Osteocyte (in vitro differentiated cells): ENCODE measurements at places on chromosomes 4 and X. TPM values are rescaled to one million over a fixed set of nuclear protein-coding genes. Genes with fewer than 3 reads are reported as not detected.

Gene ADRA2C
- 0.26 and 0.32 TPM in 2 replicates for total RNA-seq

Gene MFAP3L
- total RNA-seq: 2.1 and 2.5 TPM in 2 replicates

Gene DDX53
- not detected in 2 replicates for total RNA-seq

Gene PNCK
- 3.6 and 5.1 TPM in 2 replicates for total RNA-seq

Gene SGMS2
- total RNA-seq: 15.6 and 17.1 TPM in 2 replicates

Gene CXorf49
- total RNA-seq: not detected in 2 replicates

Gene FDCSP
- not detected in 2 replicates for total RNA-seq

Gene MAGEC3
- not detected in 2 replicates for total RNA-seq

Gene HGFAC
- 0.50 and 0.54 TPM in 2 replicates for total RNA-seq

Gene CLCN5
- 12.5 and 13.1 TPM in 2 replicates for total RNA-seq

Gene EXOC1L
- total RNA-seq: not detected in 2 replicates

Gene RGN
- 0.18 TPM in 1 of 2 replicates, not detected in the other for total RNA-seq

Gene TMSB15A
- 5.9 and 6.6 TPM in 2 replicates for total RNA-seq

Gene MAGEE1
- 2.9 and 3.4 TPM in 2 replicates for total RNA-seq

Gene CLGN
- not detected in 2 replicates for total RNA-seq

Gene SSX2B
- total RNA-seq: not detected in 2 replicates

Gene KLHL4
- total RNA-seq: 0.38 and 0.63 TPM in 2 replicates

Gene BMPR1B
- total RNA-seq: 1.5 and 2.4 TPM in 2 replicates

Gene TENM3
- 78.3 and 85.2 TPM in 2 replicates for total RNA-seq

Gene RBMXL3
- not detected in 2 replicates for total RNA-seq

Gene NHSL2
- 7.3 and 7.6 TPM in 2 replicates for total RNA-seq

Gene KIT
- 10.8 and 11.6 TPM in 2 replicates for total RNA-seq

Gene XAGE2
- not detected in 2 replicates for total RNA-seq

Gene NCAPG
- total RNA-seq: 6.9 and 9.6 TPM in 2 replicates

Gene IQCM
- total RNA-seq: not detected in 2 replicates

Gene NHS
- total RNA-seq: 4.3 and 7.0 TPM in 2 replicates

Gene CXXC4
- not detected in 2 replicates for total RNA-seq
